ENCODE measurements at places on chromosomes 13 and 19. TPM values are rescaled to one million over a fixed set of nuclear protein-coding genes. Genes with fewer than 3 reads are reported as not detected.

OR7A5 gene
- not detected for total RNA-seq

ZSCAN4 gene
- not detected for total RNA-seq

TEX29 gene
- total RNA-seq: not detected

FAM124A gene
- not detected for total RNA-seq

Data from T-helper 17 cell (primary cell).